ENCODE measurements at places on chromosomes 1 and 21.

DNA sequence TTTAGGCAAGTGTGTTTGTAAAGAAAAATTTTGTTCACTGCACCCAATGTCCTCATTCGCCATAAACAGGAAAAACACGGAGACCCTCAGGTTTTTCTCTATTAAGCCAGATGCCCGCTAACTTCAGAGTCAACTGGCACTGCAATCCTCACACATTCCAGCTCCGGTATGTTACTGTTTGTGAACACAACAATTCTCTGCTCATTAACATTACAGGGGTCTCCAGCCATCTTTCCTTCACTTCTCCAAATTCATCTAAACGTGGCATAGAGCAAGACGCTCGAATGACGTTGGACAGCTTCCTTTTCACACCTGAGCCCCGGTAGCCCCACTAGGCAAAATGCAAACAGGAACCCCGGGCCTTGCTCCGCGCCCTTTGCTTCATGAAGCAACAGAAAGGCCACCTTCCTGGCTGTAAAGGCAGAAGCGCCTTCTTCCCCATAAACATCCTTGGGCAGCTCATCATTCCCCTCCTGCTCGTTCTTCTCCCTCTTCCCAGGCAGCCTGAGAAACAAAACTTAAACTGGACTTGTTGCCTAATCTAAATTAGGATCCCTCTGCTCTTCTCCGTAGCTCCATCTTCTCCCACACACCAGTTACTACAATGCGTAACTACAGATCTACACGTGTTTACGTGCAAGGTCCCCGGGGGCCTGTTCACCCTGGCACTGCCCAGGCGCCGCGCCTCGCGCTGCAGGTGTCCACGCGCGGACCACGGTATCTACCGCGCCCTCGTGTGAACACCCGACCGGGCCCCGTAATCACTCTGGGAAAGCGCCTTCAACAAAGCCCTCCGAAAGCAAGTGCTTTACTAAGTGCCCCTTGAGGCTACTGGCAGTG, 1.2 kb downstream of the LBR start:
- DNase-seq = peak; percentile 39

- no peak for DNase-seq
Measured at GRCh38 chr1:87953121-87953520, 624.4 kb downstream of the LMO4 start.

GRCh38 chr1:119773711-119774241, 5.1 kb upstream of the HMGCS2 start:
- DNase-seq = no peak

DNA sequence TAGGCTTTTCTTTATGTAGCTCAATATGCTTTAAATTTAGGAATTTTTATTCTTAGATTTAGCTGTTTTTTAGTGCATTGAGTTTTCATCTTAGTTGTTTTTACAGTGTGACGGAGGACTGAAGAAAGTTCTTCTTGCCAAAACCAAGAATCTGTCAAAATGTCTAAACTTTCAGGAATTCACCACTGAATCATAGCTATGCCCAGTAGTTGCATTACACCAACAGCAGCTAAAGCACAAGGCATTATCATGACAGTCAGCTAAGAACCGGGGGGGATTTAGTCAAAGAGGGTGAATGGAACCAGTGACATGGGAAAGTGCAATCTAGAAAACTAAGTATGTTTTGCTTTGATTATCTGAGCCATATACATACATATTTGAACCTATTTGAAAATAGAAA, 6.5 kb upstream of the C1orf146 start:
- DNase-seq = no peak

DNA sequence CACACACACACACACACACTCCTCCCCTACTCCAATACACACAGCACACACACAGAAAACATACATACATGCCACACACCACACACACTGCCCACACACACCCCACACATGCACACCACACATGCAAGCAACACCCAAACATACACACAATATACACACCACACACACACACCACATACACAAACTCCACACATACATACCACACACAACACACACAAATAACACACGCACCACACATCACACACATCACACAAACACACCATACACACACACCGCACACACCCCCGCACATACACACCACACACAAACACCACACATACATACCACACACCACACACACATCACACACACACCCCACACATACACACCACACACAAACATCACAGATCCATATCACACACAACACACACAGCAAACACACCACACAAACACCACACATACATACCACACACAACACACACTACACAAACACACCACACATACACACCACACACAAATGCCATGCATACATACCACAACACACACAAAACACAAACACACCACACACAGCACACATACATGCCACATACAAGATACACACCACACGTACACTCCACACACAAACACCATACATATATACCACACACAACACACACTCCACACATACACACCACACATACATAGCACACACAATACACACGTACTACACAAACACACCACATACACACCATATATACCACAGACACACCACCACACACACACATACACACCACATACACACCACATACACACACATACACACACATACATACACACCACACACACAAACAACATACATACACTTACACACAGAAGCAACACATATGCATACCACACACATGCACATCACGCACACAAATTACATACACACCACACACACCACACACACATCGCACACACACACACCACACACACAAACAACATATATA, 932 bp upstream of the RAB7B start:
- DNase-seq = no peak

GRCh38 chr1:167819849-167820683, 93.9 kb downstream of the ADCY10 start:
- peak; percentile 11 for DNase-seq

GRCh38 chr1:39043513-39043912, 17.4 kb downstream of the NDUFS5 start:
- no peak for DNase-seq

DNA sequence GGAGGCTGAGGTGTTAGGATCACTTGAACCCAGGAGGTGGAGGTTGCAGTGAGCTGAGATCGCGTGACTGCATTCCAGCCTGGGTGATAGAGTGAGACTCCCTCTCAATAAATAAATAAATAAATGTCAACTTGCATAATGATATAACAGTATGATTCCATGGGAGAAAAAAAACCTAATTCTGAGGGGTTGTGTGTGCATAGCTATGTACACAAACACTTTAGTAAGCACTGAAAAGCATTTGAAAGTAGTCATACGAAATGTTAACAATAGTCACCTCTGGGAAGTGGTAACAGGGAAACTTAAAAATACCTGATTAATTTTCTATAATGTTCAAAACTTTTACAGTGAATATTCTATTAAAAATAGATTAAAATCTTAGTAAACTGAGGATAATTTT, 43.2 kb downstream of the ANKRD13C start:
- no peak for DNase-seq

DNA sequence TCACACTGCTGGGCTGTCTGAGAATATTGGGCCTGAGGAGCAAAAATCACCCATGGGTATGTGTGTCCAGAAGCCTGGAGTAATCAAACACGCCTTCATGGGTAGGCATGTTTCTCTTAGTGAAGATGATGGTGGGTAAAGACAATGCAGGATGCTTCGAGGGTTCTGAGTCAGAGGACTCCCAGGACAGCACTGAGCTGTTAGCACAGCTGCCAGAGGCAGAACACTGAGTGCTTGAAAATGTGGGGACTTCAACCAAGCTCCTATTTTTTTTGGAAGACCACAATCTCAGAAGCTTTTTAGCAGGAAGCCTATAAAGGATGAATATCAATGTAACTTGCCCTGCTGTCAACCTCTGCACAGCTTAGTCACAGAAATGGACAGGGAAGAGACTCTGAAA, 7.9 kb upstream of the NT5C1A start:
- DNase-seq = no peak

DNA sequence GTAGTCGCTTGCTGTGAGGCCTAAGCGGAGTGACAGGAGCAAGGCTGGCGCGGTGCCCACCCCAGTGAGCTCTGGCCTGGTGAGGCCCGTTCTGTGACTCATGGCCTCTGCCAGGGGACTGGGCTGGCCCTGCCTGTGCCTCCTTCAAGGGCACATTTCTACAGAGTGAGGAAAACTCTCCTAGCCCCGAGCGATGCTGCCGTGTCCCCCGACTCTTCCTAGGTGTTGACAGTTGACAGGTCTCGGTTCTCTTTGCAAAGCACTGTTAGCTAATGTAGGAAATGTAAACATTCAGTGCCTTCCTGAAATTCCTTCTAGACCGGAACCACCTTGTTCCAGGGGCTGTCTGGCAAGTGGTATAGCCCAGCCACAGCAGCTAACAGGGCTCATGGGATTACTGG, 43.9 kb downstream of the ABCG1 start:
- no peak for DNase-seq

- peak; percentile 70 for DNase-seq
Measured at GRCh38 chr1:193183019-193183627, 3.3 kb downstream of the B3GALT2 start.

DNA sequence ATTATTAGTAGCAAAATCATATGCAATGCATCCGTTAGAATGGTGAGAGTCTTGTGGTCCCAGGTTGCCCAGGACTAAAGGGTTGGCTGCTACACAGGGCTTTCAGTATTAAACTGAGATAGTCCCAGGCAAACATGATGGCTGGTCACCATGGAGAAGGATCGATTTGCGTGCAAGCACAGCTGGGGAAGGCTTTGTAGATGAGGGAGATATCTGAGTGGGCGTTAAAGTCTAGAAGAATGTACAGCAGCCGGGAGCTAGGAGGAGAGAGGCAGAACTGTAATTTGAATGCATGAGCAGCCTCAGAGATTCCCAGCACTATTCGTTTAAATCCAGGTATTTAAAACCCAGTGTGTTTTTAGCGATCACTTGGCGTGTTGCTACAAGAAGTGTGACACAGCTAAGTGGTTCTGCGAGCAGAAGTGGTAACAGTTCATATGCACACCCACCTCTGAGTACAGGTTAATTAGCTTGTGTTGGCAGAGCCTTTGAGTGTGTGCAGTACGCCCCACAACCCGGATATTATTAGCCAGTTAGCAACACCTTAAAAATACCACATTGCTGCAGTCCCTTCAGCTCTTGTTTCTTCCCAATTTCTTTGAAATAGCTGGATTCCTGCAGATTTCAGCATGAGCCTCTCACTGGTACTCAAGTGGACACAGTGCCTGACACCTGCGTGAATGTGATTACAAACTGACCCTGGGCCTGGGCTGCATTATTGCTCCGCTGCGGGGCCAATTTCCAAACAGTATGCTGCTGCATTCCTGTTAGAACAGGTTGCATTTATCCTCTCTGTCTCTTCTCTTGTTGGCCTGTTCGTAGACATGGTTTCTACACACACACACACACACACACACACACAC, 67.2 kb upstream of the SCAF4 start:
- no peak for DNase-seq

- no peak for DNase-seq
Measured at GRCh38 chr1:53629101-53629691, 109.8 kb downstream of the GLIS1 start.

GRCh38 chr1:154953611-154954038, 2.3 kb downstream of the PBXIP1 start:
- no peak for DNase-seq

- no peak for DNase-seq
Measured at GRCh38 chr1:94322696-94323095, 85.3 kb upstream of the ARHGAP29 start.

DNA sequence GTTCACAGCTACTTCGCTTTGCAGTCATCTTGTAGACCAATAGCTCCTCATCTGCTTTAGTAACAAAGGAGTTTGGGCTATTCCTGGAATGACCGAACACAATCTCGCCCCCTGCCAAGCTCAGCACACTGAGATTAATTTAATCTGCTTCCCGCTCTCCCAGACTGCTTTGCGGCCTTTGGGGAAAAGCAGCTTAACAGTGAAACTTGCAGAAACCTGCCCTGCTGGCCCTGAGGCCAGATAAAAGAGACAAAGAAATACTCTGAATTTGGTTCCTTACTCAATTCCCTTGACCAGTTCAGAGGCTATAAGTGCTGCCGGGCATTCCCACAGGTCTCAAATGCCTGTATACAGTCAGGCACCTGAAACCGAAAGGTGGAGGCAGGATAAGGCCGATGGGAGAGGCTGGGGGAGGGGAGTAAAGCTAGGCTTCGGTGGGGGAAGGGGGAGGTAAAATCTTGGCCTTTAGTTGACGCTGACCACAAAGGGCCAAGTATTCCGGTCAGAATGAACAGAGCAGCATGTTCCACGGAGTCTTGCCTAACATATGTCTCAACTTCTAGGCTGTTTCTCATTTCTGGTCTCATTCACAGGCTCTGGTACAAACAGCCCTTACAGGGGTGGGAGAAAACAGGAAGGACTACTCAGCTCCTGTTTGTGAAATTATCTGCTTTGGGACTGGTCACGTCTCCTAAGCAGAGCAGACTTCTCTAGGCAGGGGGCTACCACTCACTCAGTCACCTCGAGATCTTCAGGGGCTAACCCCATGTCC, 17.7 kb upstream of the A3GALT2 start:
- no peak for DNase-seq

GRCh38 chr1:160459687-160460086, 59.3 kb downstream of the VANGL2 start:
- no peak for DNase-seq

DNA sequence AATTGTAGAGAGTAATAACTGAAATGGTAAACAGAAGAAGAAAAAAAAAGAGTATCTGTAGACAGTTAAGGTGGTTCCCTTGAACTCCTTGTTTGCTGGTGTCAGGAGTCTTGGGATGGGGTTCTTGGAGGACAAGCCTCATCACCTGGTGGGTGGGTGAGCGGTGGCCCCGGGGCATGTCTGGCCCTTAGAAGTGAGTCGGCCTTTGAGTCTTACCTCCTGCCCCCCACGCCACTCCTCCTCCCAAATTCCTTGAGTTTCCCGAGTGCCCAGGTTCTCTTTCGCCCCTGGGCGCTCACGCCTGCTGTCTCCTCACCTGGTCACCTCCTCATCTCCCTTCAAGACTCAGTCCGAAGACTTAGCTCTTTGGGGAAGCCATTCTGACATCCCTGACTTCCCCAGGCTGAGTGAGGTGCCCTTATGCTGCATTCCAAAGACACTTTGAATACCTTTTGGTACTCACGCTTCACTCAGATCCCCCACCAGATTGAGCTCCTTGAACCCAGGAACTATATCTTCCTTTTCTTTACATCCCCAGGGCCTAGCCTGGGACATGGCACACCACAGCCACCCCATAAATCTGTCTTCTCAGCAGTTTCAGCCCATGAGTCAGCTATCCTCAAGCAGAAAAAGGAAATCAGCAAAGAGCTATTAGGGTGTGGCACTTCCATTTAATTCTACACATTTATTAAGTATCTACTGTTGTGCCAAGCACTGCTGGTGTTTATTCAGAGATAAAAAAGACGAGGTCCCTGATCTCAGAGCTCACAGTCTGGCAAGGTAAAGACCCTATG, 13.5 kb upstream of the IKBKE start:
- DNase-seq = no peak

- no peak for DNase-seq
Measured at GRCh38 chr1:12359359-12360133, 129.7 kb downstream of the VPS13D start.

DNA sequence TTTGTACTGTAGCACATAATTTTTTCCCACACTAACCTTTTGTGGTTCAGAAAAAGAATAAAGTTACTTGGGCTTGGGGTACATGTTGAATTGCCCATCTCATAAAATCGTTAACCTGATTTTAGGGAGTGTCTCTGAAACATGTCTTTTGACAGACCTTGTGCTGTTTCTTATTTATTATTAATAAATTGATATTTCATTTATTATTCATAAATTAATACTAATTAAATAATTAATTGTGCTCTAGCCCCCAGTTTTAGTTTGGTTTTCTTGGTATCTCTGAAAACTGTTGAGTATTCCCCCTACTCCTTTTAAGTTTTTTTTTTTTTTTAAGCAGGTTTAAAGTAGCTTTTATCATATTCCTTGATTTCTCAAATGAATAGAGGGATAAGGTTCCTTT, 27.9 kb downstream of the CAMTA1 start:
- DNase-seq = no peak

GRCh38 chr1:188056011-188056410, 1227.3 kb downstream of the PLA2G4A start:
- DNase-seq = no peak

All from CD4-positive, alpha-beta T cell treated with Interleukin-10 for 1 hour (primary cell).